ENCODE measurements at places on chromosomes 5 and 9. TPM values are rescaled to one million over a fixed set of nuclear protein-coding genes. Genes with fewer than 3 reads are reported as not detected.

The ACTBL2 gene
- total RNA-seq = not detected

The RIOK2 gene
- 16.9 TPM for total RNA-seq

DNA sequence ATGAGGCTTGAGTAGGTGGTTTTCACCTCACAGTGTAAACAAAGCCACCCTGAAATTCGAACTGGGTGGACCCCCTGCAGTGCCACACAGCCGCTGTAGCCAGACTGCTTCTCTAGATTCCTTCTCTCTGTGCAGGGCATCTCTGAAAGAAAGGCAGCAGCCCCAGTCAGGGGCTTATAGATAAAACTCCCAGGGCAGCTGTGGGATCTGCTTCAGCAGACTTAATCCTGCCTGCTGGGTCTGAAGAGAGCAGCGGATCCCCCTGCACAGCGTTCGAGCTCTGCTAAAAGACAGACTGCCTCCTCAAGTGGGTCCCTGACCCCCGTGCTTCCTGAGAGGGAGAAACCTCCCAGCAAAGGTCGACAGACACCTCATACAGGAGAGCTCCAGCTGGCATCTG, 71.4 kb downstream of the CARTPT start:
- H3K4me3 ChIP-seq = no peak overlapping the region
- no peaks in the 10 kb centered on the region for H3K4me1 ChIP-seq
- peaks cover 15% of the 10 kb centered on the region for H3K27me3 ChIP-seq
- H3K27ac ChIP-seq = no peak overlapping the region

DNA sequence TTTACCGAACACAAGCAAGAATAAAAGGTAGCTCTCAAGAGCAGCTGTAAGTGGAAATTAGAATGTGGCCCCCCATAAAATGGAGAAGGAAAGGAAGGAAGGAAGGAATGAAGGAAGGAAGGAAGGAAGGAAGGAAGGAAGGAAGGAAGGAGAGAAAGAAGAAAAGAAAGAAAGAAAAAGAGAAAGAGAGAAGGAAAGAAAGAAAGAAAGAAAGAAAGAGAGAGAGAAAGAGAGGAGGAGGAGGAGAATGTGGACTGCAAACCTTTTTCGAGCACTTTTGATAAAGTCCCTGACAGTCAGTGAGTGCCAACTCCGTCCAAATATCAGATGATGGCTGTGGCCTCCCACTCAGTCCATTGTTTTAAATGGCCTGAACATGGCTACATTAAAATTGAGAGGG, 53.8 kb upstream of the SNX2 start:
- H3K27me3 ChIP-seq = peaks cover 4% of the 10 kb centered on the region
- DNase-seq = no peak
- H3K4me3 ChIP-seq = no peak overlapping the region
- H3K4me1 ChIP-seq = no peaks in the 10 kb centered on the region
- H3K27ac ChIP-seq = no peak overlapping the region

All from T-helper 17 cell (primary cell).